ENCODE measurements at places on chromosomes 7 and 10.

DNA sequence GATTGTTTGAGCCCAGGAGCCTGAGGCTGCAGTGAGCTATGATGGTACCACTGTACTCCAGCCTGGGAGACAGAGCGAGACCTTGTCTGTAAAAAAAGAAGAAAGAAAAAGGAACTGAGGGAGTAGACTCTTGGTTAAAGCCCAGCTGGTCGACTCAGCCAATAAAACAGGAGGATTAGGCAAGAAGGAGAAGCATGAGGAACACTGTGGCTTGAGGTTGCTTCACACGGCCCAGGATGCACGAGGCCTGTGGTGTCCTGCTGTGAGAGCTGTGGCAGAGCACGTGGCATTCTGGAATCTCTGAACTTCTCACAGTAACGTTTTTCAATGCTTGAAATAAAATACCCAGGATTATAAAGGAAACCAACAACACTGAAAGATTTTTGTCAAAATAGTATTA, 93.3 kb downstream of the CUL2 start:
- DNase-seq = peak; percentile 76

DNA sequence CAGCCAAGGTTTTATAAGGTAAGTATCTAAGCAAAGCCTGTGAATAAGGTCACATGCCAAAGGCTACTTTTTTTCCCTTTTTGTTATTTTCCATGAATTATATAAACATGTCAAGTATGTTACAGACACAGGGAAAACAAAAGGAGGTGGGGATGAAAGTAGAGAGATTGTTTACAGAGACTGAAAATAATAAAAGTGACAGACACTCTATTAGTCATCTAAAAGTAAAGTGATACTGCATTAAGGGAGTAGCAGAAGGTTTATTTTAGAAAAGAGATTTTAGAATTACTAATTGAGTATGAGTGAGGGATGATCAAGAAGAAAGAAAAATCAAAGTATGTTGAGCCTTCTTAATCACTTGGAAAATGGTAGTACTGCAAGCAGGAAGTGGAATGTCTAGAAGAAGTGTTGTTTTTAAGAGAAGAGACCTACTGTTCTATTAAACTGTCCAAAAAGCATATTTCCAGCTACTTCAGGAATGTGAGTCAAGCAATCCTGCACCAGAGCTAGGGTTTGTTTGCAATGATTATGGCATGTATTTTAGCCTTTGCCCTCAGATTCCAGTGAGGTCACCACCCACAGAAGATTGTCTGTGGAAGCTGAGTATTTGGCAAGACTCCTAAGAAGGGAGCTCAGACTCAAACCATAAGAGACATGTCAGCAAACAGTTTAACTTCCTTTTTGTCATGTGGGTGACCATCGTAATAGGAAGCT, 177.9 kb upstream of the PLXDC2 start:
- DNase-seq = peak; percentile 92

GRCh38 chr10:115963848-115964247, 309.2 kb downstream of the GFRA1 start:
- peak; percentile 46 for DNase-seq

- no peak for DNase-seq
These were observed 12.1 kb upstream of the LRGUK start for GRCh38 chr7:134114992-134115391.

GRCh38 chr10:25849988-25850387, 84.0 kb upstream of the MYO3A start:
- DNase-seq = no peak

DNA sequence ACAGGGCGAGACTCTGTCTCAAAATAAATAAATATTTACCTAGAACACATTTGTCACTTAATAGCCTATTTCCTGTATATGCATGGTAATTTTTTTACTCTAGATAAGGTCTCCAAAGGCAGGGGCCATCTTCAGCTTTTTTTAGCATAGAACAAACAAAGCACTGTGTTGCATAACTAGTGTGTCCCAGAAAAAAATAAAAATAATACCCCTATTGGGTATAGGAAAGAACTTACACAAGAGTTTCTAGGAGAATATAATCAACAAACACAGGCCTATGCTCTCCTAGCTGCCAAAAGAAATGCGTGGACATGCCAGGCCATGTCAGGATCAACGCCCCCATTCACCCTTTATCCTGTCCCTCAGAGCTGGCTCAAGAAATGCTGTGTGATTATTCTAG, 103.6 kb downstream of the PARD3 start:
- DNase-seq = no peak

DNA sequence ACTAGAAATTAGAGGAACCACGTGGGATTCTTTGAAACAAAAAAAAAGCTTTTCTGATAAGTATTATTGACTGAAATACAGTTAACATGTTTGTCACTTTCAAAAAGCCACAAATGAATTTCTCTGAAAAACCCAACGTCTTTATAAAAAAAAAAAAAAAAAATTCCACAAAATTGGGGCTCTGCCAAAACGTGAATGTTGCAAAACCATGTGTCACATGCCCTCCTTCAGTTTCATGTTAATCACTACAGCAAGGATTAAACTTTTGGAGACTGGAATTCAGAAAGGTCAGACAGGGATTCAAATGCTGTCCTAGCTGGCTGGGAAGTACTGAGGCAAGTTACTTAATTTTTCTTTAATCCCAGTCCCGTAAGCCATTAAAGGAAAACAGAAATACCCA, 278.0 kb upstream of the KLF14 start:
- DNase-seq = peak; percentile 87

- DNase-seq = peak; percentile 35
These were observed 140.9 kb downstream of the ADCYAP1R1 start for GRCh38 chr7:31192986-31193385.

DNA sequence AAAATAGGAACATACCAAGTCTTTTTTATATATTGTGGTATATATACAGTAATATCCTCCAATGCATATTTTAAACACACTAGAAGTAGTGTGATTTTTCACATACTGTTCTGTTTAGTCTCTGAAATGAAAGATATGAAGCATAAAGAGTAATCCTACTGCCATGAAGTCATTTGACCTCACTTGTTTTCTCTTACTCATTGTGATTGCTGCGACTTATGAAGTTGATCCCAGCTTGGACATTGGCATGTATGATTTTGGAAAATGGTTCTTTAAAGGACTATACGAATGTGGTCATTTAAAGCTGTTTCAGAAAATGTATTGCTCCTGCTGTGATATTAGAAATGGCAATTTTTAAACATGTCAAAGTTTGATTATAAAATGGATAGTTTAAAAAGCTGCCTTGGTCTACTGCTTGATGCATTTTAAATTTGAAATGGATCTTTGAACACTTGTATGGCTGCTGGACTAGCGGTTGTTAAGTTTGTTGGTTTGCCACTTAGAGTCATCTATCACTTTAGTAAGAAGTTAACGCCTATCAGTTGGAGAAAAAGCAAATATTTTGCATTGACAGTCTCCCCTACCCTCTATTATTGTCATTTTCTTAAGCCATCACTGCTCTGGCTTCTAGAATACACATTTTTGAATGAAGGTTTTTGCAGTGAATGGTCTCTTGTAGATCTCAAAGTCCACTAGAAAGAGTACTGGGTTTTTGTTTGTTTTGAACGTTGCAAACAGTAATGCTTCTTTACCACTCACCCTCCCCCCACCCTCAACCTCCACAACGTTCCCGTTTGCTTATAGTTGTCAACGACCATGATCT, 881 bp upstream of the PCGF5 start:
- DNase-seq = no peak

DNA sequence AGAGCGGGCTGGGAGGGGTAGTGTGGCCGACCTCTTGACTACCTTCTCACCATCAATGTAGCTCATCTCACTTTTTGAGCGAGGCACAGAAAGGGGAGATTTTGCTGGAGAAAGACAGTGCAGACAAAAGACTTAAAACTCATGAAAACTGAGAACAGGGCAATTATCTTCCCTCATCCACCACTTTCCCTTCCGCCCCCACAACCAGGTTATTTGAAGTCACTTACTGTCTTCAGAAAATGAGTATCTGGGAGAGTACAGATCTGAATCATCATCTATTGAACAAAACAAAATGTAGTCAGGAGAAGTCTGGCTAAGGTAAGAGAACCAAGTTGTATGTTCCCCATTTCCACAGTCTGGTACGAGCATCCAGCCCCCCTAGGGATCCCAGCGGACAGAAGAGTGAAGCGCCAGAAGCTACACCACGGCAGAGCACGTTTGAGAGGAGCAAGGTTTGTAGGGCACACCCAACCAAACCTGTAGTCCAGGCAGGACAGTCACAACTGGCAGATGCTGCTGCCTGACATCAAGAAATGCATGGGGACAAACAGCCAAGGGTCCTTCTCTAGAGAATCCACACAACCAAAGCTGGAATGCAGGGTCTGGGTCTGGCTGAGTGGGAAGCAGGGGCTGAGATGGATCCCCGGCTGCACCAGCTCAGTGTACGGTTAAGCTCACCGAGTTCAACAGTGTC, 93.4 kb upstream of the PDLIM1 start:
- no peak for DNase-seq

DNA sequence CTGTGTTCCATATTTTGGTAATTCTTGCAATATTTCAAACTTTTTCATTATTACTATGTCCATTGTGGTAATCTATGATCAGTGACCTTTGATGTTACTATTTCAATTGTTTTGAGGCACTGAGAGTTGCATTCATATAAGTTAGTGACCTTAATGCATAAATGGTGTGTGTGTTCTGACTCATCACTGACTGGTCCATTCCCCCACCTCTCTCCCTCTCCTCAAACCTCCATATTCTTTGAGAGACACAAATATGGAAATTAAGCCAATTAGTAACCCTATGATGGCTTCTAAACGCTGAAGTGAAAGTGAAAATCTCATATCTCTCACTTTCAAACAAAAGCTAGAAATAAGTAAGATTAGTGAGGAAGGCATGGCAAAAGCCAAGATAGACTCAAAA, 739.6 kb downstream of the CCSER2 start:
- DNase-seq = no peak

DNA sequence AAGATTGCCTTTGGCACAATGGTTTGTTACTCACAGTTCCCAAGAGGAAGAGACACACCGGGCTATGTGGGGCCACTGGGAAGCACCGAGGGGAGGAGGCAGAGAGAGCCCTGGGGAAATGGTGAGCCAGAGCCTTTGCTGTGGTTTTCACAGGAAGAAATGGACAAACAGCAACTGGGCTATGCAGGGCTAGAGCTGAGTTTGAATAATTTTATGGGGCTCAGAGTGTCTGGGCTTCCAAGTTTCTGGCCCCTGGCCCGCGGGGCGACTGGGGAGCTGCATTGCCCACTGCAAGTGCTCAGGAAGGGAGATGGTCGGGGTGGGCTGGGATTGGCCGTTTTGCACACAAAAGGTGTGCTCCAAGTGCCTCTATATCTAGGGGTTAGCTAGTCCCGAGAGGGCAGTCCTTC, 92.6 kb downstream of the CHST15 start:
- peak; percentile 62 for DNase-seq

DNA sequence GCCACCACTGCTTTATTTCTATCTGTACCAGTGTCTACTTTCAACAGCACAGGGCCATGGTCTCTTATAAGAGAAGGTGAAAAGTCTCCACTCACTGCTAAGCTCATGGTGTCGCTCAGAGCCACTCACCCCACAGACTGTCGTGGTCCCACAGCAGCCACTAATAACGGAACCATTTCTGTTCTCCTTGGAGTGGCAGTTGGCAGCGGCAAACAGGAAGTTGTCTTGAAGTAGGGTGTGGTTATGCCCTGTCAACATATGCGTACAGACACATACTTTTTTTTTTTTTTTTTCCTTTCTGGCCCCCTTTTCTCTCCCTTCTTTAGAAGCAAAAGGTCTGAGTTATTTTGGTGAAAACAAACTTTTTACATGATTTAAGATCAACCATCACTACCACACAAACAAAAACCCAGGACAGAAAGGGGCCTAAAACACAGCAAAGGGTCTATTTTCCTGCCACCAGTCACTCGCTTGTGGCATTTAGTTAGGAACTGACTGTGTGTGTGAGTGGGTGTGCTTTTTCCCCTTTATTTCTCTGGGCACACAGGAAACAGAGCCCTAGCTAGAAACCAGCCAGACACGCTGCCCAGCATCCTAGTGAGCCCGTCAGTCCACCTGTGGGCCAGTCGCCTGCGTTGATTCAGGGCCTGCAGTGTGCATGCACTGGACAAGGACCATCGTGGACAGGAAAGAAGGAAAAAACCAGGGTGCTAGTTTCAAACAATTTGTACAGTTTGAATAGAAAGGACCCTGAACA, 96.7 kb upstream of the EFCAB10 start:
- no peak for DNase-seq

- peak; percentile 73 for DNase-seq
These were observed 1.2 kb downstream of the BAG3 start for GRCh38 chr10:119652361-119652730.

GRCh38 chr7:80054356-80054755, 80.3 kb upstream of the GNAI1 start:
- no peak for DNase-seq

- no peak for DNase-seq
These were observed 111.9 kb downstream of the ZMIZ1 start for GRCh38 chr10:79180414-79181221.

DNA sequence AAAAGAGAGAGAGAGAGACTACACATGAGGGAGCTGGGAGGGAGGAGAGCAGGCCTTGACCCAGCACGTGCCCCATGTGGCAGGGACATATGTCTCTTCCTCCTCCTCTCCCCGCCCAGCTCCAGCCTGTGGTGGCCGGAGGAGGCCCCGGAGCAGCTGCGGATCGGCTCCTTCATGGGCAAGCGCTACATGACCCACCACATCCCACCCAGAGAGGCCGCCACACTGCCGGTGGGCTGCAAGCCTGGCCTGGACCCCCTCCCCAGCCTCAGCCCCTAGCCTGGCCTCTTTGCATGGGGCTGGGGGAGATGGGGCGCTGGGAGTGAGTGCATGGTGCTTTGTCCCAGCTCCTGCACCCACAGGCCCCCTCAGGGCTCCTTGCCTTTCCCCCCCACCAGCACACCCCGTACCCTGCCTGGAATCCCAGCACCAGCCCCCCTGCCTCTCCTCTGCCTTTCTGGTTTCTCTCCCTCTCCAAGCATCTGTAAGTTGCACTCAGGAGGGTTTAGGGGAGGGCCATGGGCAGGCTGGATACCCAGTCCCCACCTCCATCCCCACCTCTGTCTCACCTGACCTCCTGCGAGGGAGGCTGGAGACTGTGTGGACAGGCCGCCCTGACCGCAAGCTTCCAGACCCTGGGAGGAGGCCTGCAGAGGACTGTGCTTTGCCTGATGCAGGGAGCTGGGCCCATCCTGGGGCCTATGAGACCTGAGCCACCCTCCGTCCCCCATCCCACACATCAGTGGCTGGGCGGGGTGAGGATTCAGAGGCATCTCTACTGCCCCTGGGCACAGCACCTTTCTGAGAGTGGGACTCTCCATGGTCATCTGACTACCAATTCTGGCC, 4.8 kb downstream of the UPK3B start:
- no peak for DNase-seq

Data from myocyte (in vitro differentiated cells).